ENCODE measurements at places on chromosomes 11 and 22.
A peak's percentile ranks its signal among the peaks of the same experiment; 100 is the strongest.

DNA sequence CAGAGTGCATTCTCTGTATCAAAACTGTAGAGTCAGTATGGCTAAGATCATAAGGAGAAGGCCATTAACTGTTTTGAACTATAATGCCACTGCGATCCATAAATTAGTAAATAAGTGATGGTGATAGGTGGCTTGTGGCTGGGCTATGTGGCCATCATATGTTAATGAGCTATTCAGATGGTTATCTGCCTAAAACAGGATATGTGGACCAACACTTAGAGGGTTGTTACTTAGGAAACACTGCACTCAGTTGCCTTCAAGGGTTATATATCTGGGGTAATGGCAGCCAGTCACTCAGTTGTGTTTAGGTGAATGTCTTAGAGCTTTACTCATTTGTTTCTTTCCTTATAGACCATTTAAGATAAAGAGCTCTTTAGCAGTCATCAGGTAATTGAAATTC, 66.0 kb downstream of the PPP2R1B start:
- no peak for DNase-seq

- no peak for DNase-seq
Measured at GRCh38 chr11:29984544-29984943, 32.3 kb downstream of the KCNA4 start.

- no peak for DNase-seq
Measured at GRCh38 chr11:75051043-75051442, 45.6 kb downstream of the OR2AT4 start.

DNA sequence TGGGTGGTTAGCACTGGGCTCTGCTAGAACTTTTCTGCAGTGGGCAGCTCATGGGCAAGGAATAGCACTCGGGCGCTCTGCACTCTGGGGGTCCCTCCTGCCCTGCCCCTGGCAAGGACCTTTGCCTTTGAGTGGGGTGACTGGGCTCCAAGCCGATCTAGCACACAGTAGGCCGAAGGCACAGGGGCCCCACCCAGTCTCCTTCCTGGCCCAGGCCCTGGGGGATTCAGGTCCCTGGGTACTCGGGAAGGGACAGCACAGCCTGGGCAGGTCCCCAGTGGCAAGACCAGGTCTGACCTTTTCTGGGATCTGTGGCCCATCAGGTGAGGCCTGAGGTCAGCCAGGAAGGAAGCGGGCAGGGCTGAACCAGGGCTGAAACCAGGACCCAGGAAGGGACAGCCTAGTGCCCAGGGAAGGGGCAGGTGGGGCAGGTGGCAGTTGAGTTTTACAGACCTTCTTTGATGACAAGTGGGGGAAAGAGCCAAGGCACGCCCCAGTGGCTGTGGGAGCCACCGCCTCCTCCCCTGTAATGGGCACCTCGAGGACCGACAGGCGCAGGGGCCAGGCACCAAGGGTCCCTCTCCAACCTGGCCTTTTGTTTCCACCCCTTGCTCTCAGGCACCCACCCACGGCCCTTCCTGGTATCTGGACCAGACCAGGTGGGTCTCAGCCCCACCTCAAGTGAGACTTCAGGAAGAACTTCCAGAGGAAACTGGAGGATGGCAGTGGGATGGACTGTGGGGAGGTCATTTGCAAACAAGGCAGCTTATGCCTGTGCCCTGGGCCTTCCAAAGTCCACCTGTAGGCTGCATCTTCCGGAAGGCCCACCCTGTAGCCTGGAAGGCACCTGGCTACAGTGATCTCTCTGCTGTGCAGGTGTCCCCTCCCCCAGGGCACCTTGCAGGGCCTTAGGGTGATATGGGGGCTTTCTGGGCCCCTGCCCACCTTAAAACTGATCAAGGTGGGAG, 883 bp upstream of the AIFM3 start:
- DNase-seq: no peak

DNA sequence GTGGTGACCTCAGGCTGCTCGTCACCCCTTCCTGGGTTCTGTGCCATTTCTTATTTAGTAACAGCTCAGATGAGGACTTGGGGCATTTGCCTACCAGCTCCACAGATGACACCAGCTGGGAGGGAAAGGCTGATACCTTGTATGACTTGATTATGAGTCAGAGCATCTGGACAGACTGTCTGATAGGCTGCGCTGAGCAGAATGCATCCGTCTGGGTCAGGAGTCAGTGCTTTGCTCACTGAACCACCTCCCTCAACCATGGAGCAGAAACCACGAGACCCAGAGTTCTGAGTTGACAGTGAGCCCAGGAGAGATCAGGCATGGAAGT, 6.8 kb downstream of the ST14 start:
- DNase-seq: peak; percentile 80

DNA sequence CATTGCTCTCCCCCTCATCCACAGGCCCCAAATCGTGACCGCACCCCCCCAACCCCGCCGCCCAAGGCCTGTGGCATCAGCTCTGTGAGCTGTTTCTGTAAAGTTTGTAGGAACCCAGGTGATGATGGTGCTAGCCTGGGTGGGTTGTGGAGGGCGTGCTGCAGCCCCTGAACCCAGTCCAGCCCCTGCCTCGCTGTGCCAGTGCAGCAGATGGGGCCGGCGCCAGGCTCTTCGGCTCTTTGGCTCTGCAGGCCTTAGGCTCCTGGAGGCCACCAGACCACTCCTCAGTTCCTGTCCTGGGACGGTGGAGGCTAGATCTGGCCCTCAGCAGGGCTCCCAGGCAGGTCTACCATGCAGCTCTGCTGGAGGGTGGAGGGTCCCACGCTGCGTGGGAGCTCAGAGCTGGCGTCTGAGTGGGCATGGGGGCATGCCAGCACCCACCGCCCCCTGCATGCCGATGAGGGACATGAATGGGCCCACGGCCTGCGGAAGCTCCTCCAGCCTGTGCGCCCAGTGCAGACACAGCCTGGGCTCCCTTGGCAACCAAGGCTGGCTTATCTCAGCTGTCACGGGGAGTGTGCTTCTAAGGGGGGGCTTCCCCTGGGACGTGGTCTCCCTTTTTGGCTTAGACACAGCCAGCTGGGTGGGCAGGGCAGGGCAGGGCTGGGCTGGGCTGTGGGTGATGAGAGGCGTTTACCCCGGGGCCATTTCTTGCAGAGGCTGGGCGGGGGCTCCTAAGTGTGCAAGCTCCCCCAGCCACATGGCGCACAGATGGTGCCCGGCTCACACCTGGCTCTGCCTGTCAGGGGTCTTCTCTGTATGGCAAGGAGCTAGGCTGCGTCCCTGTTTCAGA, 1187.6 kb downstream of the BRD1 start:
- no peak for DNase-seq

DNA sequence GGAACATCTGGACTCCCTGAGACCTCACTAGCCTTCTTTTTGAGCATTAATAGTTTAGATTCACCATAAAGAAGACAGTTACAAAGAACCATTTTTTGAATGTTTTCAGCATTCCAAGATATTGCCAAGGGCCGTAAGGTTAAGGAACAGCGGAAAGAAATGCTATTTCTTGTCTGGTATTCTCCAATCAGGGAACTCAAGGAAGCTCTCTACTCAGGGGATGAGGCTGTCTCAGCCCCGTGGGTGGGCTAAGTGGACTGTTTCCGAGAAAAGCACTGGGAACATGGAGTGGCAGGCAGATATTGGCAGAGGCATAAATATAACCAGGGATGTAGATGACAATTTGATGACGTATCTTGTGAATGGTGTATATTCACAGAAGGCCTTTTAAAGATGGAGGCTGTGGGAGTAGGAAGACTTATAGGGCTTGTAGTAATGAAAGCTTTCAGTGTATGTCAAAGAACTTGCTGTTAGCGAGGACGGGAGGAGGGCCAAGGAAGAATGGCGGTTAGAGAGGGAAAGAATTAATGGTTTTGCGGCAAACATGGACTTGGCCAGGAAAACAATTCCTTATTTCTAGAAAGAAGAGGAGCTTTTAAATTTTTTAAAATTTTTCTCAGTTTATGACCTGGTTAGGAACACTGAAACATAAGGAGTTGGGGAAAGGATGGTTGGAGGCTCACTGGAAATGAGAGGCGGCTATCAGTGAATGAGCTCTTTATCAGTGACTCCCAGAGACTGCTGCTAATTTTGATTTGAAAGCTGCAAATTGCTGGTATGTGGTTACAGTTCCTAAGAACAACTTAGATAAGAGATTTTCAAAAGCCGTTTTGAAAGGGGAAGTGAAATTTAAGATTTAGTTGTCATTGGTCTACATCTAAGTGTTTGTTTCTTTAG, 64.6 kb downstream of the ST3GAL4 start:
- no peak for DNase-seq

DNA sequence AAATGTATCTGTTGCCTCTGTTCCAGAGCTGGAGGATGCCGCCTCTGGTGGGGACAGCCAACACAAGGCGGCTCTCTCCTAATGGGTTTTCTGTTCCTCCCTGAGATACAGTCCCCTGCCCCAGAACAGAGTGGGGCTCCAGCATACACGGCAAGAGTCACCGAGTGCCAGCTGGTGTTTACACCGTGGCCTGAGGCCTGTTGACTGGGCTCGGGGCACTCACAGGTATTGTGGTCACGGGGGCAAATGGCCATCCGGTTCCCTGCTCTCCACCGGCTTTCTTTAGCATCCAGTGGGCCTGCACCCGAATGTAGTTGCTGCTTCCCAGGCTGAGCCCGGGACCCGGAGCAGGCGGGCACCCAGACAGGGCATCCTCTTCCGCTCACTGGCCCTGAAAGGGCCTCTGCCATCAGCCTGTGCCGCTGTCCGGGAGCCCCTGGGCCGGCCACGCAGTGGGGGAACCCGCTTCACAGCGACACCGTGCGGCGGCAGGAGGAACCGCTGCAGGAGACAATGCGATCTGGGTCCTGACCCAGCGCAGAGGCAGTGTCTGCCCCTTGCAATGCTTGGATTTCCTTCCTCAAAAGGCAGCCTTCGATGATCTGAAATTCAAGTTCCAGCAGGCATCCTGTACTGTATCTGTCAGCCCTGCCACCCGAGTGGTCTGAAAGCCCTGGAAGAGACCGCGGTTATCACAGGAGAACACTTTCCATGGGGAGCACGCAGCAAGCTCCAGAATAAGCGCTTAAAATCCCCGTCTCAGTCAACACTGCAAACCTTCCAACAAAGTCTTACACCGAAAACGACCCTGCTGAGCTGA, 859 bp upstream of the KRTAP5-5 start:
- DNase-seq: no peak

DNA sequence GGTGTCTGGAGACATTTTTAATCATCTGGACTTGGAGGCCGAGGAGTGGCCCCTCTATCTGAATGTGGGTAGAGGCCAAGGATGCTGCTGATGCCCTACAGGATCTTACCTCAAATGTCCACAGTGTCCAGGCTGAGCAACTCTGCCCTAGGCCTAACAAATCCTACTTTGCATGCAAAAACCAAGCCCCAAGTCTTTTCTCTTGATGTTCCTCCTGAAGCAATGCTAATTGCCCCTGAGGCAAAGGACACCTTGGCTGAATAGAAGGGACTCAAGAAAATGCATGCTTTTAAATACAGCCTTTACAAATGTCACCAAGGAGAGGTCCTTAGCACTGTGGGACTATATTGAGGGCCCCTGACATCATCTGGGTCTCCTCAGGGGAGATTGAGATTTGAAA, 43.8 kb upstream of the PHF21B start:
- DNase-seq: no peak

DNA sequence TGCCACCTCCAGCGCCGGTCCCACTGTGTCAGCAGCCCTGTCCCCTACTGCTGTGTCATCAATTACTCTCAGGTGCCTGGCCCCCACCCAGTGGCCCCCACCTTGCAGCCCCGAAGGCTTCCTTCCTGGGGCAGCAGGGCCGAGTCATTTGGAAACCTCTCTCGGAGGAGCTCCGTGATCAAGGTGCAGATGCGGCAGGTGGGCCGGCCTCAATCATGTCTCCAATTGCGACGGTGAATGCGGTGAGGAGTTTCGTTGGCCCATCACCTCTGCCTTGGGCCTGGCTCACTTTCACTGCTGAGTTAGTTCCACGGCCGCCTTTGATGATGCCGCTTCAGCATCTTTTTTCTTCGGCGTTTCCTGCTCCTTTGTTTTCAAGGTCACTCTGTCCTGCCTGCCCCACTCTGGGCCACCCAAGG, 11.3 kb upstream of the CXCR5 start:
- DNase-seq: no peak

- DNase-seq: no peak
Measured at GRCh38 chr11:129972611-129973010, 30.0 kb downstream of the PRDM10 start.

GRCh38 chr11:74504100-74504691, 10.7 kb upstream of the LIPT2 start:
- no peak for DNase-seq

DNA sequence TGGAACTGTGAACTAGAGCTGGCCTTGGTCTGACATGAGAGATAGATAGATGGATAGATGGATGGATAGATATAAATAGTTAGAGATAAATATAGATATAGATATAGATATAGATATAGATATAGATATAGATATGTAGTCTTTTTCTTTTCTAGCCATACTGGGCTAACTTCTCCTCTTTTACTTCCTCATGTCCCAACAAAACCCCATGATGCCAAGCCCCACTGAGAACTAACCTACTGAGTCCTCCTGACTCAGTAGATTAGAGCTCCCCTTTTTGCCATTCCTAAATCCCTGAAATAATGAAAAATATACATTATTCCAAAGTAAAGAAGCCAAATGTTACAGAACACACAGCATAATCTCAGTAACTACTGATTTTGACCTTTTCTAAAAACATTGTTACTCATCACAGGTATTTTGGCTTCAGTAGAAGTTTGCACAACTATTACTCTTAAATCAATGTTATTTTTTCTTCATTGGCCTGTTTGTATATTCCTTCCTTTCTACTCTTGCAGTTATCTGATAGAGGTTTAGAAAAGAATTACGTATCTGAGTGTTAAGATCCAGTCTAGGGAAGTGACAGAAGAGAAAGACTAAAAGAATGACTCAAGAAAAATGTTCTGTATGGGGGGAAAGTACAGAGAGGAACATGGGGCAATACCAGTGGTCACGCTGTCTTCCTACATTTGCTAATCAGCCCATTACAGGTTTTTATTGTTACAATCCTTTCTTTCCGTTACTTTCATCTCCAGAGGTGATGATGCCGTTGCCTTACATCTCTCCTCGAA, 6.0 kb upstream of the OR10D3 start:
- DNase-seq: no peak

DNA sequence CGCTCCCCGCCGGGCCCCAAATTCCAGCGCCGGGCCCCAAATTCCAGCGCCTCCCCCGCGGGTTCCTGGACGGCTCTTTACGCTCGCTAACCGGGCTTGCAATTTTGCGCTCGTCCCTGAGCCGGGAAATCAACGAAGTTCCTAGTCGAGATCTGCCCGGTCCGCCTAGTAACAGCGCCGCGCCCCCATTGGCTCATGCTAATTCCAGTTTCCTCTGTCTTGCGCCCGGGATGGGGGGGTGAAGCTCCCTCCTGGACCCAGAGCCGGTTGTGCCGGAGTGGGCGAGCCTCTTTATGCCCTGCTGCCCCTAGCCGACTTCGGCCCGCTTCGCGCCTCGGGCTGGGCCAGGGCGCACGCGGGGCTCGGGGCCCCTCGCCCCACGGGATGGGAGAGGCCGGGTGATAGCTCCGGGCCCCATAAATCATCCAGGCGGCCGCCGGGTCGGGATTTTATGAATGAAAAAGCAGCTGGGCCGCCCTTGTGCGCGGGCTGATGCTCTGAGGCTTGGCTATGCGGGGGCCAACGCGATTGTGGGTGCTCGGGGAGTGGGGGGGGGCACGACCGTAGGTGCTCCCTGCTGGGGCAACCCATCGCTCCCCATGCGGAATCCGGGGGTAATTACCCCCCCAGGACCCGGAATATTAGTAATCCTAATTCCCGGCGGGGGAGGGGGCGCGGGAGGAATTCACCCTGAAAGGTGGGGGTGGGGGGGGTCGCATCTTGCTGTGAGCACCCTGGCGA, 1.8 kb upstream of the CCND1 start:
- DNase-seq: peak; percentile 89
